ENCODE measurements at places on chromosomes 3 and 15.

GRCh38 chr3:187570776-187571175, 99.4 kb downstream of the SST start:
- DNase-seq = no peak

DNA sequence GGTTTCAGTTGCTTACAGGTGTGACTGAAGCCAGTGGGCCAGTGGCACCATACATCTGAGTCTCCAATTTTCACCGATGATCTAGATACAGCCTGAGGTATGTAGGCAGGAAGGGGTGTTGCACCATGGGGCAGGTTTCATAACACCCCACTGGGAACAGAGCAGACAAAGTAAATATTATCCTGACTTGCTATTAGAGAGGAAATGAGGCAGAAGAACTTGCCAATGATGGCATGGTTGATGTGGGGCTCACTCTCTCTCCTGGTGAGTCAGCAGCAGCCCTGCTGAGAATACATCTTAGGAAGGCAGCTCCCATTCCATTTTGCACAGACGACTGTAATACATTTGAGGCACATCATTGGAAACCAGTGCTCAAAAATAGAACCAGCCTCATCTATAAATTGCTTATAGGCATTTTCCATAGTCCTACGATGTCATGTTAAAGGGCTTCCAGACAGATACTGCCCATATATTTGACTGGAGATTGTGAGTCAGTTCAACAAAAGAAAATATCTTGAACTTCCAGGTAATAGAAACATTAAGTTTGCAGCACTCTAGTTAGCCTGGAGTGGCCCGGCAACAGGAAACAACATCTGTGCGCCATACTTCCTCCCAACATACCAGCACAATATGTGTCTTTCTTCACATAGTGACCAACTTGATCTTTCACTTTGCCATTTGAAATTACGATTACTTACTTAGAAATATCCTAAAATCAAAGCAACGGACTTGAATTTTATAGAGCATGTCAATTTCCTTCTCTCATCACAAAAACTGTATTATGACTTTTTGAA, 175.5 kb downstream of the NECTIN3 start:
- DNase-seq = peak; percentile 9

DNA sequence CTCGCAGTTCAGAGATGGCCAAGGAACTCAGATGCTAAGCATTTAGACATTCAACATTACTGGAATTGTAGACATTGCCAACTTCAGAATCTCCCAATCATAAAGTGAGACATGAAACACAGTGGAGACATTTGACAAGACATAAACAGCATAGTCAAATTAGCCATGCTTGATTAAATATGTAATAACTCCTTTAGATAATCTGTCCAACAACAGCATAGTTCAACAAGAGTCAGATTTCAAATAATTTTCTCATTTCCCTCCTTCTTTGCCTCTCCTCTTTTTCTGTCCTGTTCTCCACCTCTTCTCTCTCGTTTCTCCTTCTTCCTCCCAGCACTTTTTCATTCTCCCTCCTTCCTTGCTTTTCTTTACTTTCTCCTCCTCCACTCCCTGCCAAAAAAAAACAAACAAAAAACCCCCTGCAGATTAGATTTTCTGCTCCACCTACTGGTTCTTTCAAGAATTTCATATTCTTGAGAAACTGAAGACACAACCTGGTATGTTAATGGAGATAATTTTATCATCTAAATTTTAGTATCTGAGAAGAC, 20.2 kb downstream of the CPOX start:
- peak; percentile 25 for DNase-seq

- DNase-seq = no peak
Measured at GRCh38 chr15:75170203-75170602, 31.5 kb upstream of the C15orf39 start.

GRCh38 chr3:16513141-16514020, at the start of gene RFTN1:
Gene RFTN1, minus strand, starts transcription at chr3:16513699. Its CDS starts 19,830 bp downstream, at chr3:16493869.
- peak; percentile 7 for DNase-seq

GRCh38 chr3:127299276-127299675, 11.4 kb upstream of the PRR20G start:
- DNase-seq = no peak

DNA sequence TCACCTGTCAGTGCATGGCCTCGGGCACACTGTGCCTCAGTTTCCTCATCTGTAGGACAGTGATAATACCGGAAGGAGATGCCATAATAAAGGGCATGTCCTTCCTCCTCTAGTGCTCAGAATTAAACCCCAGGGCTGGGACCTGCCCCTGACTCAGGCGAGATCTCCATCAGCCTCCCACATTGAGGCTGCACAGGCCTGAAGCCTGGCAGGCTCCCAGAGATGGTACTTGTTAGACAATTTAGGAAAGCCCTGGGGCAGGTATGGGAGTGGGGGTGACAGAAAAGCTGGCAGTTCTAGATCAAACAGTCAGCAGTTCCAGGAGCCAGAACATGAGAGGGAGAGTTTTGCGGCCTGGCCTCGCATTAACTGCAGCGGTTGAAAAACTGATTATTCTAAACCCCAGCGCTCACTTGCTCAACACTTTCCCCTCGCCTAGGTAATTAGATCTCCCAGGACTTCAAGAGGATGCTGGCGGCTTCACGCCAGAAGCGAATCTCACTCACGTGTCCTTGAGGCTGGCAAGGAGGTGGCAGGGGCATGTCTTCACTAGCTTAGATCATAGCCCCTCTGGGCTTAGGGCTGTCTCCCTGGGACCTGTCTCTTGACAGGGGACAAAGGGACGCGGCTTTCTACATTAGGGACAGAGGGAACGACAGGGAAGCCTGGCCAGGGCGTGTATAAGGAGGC, 73.1 kb downstream of the ATP2B2 start:
- no peak for DNase-seq

DNA sequence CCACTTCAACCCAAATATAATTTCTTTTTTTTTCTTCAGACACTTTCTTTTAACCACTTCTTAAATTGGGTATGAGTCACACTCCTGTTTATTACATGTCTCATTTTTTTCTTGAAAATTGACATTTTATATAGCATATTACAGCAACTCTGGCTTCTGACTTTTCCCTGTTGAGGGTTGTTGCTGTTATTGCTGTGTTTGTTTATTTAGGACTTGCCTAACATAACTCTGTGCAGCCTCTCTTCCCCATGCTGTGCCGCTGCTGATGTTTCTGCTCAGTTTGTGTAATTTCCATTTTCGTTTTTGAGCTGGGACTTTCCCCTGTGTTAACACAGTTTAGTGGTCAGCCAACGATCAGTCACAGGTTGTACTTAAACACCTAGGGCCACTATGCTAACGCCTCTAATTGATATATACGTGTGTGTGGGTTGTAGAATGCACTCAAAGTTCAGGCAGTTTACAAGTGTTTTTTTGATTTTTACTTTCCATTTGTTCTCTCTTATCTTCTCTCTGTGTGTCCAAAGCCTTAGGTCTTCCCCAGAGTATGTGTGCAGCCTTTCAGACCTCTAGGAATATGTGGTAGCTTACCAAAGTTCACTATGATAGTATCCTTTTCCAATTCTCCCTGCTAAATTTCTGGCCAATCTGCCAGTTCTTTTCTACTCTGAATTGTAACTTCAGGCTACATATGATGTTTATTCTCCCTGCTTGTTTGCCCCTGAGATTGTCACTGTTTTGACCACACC, 337.2 kb downstream of the ZBTB20 start:
- no peak for DNase-seq

DNA sequence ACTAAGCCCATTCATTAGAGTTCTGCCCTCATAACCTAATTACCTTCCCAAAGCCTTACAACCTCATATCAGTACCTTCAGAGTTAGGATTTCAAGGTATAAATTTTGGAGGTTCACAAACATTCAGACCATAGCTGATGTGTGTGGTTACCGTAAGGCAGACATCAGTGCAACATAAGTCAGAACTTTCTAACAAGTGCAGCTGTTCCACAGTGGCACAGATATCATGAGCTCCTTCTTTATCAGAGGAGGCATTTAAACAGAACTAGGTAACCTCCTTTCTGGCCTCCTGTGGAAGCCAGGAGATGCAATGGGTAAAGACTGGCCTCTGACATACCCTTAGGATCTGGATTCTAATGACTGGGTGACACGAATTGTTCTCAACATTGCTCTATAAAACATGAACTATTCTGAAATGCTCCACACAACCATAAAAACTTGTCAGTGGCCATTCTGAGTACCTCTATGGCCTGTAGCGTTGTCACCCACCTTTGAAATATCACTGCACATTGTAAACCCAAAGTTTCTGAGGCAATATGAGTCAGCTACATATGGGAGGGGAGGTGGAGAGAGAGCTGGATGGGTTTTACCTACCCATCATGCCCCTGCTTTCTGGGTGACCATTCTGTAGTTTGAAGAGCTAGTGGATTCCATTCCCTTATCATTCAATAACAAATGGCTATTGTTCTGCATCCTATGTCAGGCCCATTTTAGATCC, 546.0 kb upstream of the TBL1XR1 start:
- no peak for DNase-seq

- DNase-seq = no peak
Measured at GRCh38 chr3:139671863-139672646, 5.7 kb downstream of the NMNAT3 start.

GRCh38 chr3:46846624-46847542, 16.4 kb downstream of the MYL3 start:
- no peak for DNase-seq

GRCh38 chr3:197356275-197356674, 57.9 kb upstream of the DLG1 start:
- no peak for DNase-seq

- peak; percentile 38 for DNase-seq
Measured at GRCh38 chr3:146218880-146219866, 31.7 kb downstream of the PLSCR4 start.

DNA sequence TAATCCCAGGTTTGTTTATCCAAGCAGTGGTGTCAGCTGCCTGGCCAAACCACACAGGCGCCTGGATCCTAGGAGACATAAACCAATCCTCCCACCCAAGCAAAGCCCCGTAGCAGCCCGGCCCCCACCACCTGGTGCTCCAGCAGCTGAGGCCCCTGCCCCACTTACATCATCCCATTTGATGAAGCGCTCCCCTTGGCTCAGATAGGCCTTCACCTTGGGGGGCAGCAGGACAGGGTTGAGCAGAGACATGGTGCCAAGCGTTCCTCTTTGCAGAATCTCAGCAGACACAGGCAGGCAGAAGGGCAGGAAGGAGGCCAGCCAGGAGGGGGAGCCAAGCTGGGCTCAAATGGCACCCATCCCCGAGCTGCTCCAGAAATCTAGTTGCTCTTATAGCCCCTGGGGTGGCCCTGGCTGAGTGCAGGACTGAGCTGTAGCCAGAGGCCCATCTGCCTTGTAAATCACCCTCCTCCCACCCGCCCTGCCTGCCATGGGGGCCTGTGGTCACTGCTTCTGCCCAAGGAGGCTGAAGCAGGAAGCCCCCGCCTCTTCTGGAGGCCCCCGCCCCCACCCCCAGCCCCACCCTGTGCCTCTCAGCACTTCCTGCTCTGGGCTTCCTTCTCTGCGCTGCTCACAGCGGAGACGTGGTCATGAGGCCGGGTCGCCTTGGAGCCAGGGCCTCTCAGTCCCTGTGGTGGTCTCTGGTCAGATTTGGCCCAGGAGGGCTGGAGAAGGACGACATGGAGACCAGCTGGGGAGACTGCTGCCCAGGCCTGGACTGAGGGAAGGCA, at the start of gene PLCB2:
Gene PLCB2 (minus strand): TSS at position 515 of the 791 bp plus-strand sequence. CDS start 263 bp downstream, at position 252.
- peak; percentile 5 for DNase-seq

DNA sequence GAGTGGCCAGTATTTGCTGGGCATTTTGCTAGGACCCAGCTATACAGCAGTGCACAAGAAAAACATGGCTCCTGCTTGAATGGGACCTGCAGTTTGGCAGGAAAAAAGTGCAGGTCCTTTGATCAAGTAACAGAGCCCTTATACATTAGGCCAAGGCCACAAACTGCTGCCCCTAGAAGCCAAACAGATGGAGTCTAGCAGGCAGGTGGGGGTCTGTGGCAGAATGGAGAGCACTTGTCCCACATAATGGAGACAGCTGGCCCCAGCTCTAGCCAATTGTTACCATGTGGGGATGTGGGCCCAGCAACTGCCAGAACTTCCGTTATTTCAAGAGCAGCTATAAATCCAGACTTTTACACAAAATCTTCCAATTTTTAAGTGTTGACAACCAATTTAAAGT, 79.3 kb downstream of the SHQ1 start:
- no peak for DNase-seq

DNA sequence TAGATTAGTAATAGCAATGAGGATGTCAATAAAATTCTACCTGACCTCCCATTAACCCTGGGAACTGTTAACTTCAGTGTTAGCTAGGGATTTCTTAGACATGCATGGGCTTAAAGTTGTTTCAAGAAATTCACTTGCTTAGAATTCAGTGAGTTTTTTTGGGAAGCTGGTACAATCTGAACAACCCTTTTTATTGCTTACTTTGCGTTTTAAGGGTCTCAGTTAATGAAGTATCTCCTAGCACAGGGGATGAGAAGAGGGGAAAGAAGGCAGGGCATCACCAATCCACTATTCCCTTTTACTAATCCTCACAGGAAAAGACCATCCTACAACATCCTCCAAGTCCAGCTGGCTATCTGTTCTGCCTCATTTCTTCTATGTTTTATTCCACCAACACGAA, 334.9 kb downstream of the MAGI1 start:
- DNase-seq = no peak

GRCh38 chr3:71517271-71517791, 66.2 kb downstream of the FOXP1 start:
- DNase-seq = no peak

- DNase-seq = no peak
Measured at GRCh38 chr3:30174357-30174756, 432.0 kb upstream of the TGFBR2 start.

GRCh38 chr3:161069511-161070251, 35.5 kb downstream of the B3GALNT1 start:
- peak; percentile 7 for DNase-seq

GRCh38 chr3:133987948-133988484, 41.7 kb downstream of the SLCO2A1 start:
- DNase-seq = no peak

DNA sequence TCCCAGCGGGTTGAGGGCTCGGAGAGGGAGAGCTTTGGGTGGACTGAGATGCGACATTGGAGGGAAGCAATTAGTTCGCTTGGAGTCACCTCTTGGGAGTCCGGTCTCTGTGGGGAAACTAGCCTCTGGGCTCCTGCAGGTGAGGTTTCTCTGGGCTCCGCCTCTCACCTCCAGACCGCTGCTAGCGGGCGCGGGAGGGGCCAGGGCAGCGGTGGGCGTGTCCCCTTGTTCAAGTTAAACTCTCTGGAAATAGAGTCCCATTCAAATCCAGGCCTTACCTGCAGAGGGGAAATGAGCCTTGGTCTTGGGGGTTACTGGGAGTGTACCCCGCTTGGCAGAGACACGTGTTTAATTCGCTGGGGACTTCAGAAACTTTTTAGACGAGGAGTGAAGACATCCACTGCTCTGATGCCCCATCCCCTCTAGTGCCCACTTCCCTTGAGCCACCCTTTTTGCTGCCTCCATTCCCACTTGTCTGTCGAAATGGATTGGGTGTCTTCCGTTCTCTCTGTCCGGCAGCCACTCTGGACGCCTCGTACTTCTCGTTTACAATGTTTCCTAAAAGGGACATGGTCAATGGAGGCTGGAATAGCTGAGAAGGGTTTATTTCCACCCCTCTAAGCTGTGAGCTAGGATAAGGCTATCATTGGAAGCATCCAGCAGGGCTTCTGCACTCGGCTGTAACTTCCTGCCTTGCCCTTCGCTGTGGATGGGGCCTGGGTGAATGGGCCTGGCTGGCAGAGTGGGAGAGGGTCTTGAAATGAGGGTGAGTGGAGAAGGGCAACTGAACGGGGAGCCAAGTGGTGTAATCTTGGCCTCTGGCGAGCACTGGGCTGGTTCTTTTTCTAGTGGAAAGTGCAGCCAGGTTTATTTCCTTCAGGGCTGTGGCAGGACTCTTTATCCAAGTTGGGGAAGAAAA, 1.1 kb downstream of the MITF start:
- no peak for DNase-seq

Data from SW 1271 (cell line).